Activated T-helper 1 cell treated with Interleukin-2 at 50 U/mL for 16 hours (primary cell): ENCODE measurements at places on chromosomes 2 and 18.

DNA sequence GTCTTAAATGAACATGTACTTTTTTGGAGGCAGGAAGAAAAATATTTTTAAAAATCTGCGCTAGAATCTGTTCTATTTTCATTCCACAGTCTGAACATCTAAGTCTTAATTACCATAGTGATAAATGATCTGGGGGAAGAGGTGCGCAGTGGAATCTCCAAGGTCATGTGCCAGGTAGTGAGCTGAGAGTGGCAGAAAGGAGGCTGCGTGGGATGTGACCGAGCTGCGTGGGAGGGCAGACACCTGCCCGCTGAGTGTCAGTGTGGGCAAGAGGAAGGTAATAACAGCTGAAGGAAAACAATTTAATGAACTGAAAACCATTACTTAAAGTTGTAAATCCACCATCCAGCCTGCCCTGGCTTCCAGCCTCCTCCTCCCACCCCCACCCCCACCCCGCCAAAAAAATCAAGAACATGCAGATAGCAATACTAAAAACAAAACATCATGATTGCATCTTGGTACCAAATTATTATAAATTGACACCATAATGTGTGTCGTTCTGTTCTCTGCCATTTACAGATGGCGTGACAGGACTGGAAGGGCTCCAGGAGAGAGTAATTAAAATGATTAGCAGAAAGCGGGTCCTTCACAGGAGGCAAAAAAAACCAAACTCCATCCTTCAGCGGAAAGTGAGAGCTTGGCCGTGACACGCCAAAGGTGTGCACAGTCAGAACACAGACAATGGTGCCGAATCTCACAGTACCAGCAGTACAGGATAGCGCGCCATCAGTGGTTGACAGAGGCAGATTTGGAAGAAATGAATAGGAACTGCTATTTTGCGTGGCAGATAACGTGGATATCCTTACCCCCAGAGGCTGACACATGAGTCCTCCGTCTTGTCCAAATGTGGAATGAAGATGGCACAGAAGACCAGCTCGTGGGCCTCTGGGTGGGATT lies 11.4 kb upstream of the DTNB start:
- no peak for DNase-seq

- DNase-seq, result no peak
These were observed 555.7 kb downstream of the DSC3 start for GRCh38 chr18:30486856-30487255.

GRCh38 chr2:177574356-177574755 lies 181.8 kb downstream of the AGPS start:
- DNase-seq, result no peak

- no peak for DNase-seq
These were observed 35.8 kb downstream of the HPCAL1 start for GRCh38 chr2:10338270-10339188.

- DNase-seq, result no peak
These were observed 999.9 kb downstream of the TSN start for GRCh38 chr2:122755281-122755780.

GRCh38 chr18:59352250-59352855 lies 6.7 kb downstream of the LMAN1 start:
- no peak for DNase-seq

DNA sequence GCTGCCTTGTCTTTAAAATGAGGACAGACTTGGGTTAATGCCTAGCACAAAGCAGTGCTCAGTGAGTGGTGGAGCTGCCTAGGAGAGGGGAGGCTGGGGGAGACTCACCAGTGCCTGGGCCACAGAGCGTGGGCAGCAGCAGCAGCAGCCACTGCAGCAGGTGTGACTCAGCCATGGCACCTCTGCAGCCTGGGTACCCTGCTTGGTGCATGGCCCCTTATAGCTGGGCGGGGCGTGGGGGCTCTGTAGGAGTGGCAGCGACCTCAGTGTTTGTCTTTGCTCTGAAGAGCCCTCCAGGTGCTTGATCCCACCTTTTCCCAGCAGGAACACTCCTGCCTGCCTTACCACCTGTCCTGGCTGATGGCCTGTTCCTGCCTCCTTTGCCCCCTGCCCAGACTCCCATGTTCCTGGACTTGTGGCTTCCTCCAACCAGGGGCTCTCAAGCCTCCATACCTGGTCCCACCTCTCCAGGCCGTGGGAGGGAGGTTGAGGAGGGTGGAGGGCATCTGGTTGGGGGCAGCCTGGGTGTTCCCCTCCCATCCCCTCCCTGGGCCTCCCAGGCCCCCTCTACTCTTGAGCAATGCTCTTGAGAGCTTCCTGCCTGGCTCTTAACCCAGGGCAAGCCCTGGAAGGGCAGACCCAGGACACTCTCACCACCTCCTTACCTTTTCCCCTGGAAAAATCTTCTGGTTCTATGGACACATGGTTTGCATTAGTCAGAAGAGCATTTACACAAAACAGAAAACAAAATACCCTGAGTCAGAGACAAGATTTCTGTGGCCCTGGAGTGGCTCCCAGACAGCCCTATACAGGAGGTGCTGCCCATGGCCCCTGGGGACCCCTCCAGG lies at the start of gene SFTPB:
SFTPB (minus strand) TSS at position 191 of the 848 bp plus-strand sequence; CDS start at position 175, 16 bp downstream.
- DNase-seq, result no peak

GRCh38 chr2:178345951-178346350 lies 105.0 kb downstream of the PRKRA start:
- no peak for DNase-seq

GRCh38 chr2:187906021-187906420 lies 351.8 kb upstream of the TFPI start:
- DNase-seq, result no peak

- no peak for DNase-seq
These were observed 240.7 kb upstream of the RAB6C start for GRCh38 chr2:129738799-129739198.

DNA sequence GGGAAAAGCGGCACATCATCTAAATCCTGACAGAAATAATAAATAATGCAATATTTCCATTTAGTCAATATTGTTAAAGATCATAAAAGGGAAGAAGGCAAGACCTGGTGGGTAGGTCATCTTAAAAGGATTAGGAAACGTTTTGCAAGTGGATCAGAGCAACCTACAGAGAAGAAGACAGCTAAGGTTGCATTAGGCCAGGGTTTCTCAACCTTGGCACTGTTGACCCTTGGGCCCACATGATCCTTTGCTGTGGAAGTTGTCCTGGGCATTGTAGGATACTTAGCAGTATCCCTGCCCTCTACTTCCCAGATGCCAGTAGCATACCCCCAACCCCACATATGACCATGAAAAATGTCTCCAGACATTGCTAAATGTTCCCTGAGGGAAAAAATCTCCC lies 55.0 kb downstream of the KLF7 start:
- DNase-seq, result no peak

DNA sequence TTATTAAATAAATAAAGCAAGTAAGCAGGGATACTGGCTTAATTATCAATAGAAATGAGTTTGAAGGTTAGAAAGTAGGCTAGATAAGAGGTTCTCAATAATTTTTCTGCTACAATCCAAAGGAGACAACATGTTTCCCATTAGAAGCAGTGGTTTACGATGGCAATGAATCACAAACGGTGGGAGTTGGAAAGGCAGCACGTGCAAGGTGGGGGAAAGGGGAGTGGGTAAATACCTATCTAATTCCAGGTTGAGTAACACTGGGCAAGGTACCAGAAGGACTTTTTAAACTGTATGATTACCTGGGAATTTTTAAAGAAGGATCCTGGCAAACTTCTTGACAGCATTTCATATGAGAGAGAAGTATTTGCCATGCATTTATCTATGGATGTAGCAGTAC lies 289.9 kb downstream of the NBAS start:
- no peak for DNase-seq

GRCh38 chr2:195861821-195862220 lies 204.8 kb downstream of the SLC39A10 start:
- no peak for DNase-seq

GRCh38 chr2:161474920-161475319 lies 58.8 kb downstream of the TBR1 start:
- DNase-seq, result no peak

DNA sequence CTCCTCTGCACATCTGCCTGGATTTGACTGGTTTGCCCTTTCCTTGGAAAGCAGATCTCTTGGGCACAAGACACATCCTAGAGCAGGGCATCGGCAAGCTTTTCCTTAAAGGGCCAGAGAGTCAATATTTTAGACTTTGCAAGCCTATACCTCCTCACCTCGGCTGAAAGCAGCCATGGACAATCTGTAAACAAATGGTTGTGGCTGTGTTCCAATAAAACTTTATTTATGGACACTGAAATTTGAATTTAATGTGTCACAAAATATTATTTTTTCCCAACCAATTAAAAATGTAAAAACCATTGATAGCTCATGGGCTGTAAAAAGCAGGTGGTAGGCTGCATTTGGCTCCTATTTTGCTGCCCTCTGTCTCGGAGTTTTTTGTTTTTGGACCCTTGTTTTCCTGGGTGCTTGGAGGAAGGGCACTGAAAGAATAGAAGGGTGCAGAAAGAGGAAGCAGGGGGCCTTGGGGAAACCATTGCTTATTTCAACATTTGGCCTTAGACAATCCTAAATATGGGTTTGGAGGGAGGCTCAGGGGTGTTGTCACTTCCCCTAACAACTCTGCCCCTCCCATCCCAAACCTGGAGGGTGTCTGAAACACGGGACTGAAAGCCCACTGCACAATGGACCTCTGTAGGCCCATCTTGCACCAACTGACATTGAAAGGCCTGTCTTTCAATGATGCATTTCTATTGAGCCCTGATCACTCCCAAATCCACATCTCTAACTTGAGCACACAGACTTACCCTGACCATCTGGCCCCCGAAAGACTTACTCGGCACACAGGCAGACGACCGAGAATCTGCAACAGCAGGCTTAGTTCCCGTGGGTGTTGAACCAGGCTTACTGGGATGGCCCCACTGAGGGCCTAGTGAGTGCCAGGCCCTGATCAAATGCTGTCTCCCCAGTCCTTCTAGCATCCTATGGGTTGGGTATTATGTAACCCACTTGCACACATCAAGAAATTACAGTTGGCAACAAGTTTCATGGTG lies 7.1 kb upstream of the ZFP36L2 start:
- no peak for DNase-seq

DNA sequence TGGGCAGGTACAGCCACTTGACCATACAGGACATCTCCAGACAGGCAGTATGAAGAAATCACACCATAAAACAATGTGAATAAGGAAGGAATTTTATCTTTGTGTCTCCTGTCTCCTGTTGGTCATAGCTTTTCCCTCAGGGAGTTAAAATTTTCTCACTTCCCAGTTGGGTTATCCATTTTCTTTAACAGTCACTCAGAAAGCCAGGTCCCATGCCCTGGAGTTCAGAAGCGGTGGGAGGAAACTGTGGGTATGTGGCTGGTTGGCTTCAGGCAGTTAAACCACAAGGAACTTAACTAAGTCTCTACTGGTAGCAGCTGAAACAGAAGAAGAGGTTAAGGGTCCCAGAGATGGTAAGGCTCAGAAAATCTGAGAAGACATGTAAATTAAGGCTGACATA lies 6.5 kb upstream of the SMAD2 start:
- no peak for DNase-seq

DNA sequence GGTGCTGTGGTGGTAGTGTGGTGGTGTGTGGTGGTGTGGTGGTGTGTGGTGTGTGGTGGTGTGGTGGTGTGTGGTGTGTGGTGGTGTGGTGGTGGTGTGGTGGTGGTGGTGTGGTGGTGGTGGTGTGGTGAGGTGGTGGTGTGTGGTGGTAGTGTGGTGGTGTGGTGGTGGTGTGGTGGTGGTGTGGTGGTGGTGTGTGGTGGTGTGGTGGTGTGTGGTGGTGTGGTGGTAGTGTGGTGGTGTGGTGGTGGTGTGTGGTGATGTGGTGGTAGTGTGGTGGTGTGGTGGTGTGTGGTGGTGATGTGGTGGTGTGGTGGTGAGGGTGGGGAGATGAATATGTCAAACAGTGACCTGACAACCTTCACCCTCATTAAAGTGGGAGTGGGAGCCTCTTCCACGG lies 55.6 kb upstream of the DLGAP1 start:
- DNase-seq, result no peak

GRCh38 chr2:222146488-222146887 lies 152.3 kb downstream of the PAX3 start:
- DNase-seq, result no peak

GRCh38 chr18:25813110-25813509 lies 277.3 kb downstream of the SS18 start:
- DNase-seq, result no peak

DNA sequence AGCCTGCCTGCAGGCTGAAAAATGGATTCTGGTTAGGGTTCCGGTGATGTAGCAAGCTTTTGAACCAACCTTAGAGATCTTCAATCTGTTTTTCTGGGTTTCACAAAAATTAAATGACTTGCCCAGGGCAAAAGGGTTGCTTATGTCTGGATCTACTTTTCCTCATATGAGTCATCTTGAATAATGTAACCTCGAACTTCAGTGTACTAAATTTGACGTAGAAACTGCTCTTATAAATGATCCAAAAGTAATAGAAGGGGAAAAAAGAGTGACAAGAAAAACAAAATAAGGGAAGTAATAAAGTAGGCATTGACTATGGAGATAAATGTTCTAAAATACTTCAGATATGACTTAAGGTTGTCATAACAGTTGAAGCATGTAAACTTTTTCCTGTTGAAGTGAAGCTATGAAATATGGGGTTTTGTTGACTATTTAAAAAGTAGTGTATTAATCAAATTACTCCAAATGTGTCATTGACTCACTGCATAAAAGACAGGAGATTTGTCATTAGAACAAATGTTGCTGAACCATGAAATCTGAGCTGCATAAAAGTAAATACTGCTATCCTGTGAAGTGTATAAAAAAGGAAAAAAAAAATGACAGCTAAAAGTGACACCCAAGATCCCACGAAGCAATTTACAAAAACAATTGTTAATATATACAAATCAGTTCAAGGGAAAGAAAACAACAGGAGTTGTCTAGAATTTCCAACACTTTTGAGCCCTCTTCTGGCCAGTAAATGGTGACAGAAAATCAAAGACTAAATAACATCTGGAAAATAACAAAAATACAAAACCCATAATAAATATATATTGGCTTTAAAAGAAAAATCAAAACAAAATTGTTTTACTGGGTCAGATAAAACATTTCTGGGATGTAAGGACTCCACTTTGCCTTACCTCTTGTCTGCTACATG lies 103.6 kb upstream of the SERPINE2 start:
- DNase-seq, result no peak

- no peak for DNase-seq
These were observed 40.5 kb downstream of the RDH14 start for GRCh38 chr2:18519914-18520450.

DNA sequence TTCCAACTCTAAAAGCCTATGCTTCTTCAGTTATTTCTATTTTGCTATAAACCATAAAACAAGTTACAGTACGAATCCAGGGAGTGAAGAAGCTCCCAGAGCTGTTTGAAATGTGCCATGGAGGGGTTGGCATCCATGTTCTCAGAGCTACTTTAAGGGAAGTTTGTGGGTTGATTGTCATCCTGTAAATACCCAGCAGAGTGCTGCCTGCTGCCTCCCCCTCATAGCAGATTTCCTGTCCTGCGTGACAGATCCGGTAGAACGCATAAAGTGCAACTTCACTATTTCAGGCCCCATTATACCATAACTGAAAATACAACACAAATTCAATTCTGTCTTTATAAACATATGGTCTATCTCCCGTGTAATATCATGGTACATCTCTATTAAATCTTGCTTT lies 114.4 kb downstream of the CTNNA2 start:
- DNase-seq, result no peak

GRCh38 chr2:24471662-24472061 lies 19.4 kb upstream of the NCOA1 start:
- no peak for DNase-seq
